Endothelial cell of umbilical vein (primary cell): ENCODE measurements at places on chromosomes 1 and 21. TPM values are rescaled to one million over a fixed set of nuclear protein-coding genes. Genes with fewer than 3 reads are reported as not detected.

- no peak overlapping the region for H3K27ac ChIP-seq
- no peaks in the 10 kb centered on the region for H3K36me3 ChIP-seq
- no peaks in the 10 kb centered on the region for H3K27me3 ChIP-seq
- no peak overlapping the region for H3K4me3 ChIP-seq
Measured at GRCh38 chr1:72015006-72015405, 267.3 kb downstream of the NEGR1 start.

DNA sequence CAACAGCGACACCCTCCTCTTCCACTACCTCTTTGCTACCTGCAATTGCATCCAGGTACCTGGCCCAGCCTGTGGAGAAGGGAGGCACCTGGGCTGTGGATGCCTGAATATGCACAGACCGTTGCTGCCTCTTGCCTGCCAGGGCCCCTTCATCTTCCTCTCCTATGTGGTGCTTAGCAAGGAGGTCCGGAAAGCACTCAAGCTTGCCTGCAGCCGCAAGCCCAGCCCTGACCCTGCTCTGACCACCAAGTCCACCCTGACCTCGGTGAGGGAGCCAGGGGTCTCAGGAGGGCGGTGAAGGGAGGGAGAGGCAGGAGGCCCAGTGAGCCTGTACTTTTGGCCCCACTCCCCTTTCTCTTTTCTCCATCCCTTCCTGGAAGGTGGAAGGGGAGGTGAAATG lies 11.5 kb downstream of the PSRC1 start:
- no peaks in the 10 kb centered on the region for H3K36me3 ChIP-seq
- no peak overlapping the region for H3K27ac ChIP-seq
- no peak for DNase-seq
- H3K27me3 ChIP-seq = no peaks in the 10 kb centered on the region
- no peak overlapping the region for H3K4me3 ChIP-seq

GRCh38 chr1:59509341-59509875 lies 212.5 kb downstream of the FGGY start:
- H3K27ac ChIP-seq = no peak overlapping the region
- H3K4me1 ChIP-seq = no peaks in the 10 kb centered on the region
- DNase-seq = no peak
- H3K4me3 ChIP-seq = no peak overlapping the region
- H3K36me3 ChIP-seq = no peaks in the 10 kb centered on the region

DNA sequence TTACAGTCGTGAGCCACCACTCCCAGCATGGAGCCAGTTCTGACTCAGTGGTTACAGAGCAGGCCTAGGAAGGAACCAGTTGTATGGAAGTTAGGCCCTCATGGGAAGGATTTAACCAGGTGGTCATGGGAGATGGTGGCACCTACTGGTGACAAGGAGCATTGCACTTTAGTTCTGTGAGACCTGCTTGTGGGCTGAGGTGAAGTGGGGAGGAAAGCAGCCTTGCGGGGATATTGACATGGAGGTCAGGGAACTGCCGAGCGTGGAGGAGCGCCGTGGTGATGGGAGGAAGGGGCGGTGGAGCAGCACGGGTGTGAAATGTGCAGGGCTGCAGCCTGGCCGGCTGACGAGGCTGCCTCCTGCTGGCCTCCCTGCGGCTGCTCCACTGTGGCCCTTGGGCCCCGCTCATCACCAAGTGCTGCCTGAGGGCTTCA lies 100.4 kb downstream of the GALNT2 start:
- no peak overlapping the region for H3K27ac ChIP-seq
- H3K27me3 ChIP-seq = no peaks in the 10 kb centered on the region
- no peaks in the 10 kb centered on the region for H3K36me3 ChIP-seq
- H3K4me1 ChIP-seq = no peaks in the 10 kb centered on the region
- DNase-seq = peak; percentile 33
- no peak overlapping the region for H3K4me3 ChIP-seq

NUAK2 gene
- 1.5 and 1.8 TPM in 2 replicates for polyA plus RNA-seq

- H3K4me1 ChIP-seq = peaks cover 17% of the 10 kb centered on the region
- H3K27me3 ChIP-seq = no peaks in the 10 kb centered on the region
- no peak for DNase-seq
- H3K27ac ChIP-seq = no peak overlapping the region
- H3K36me3 ChIP-seq = no peaks in the 10 kb centered on the region
- no peak overlapping the region for H3K4me3 ChIP-seq
Measured at GRCh38 chr1:111729271-111729921, 9.8 kb downstream of the INKA2 start.

GRCh38 chr1:19089524-19089923 lies 120.5 kb downstream of the UBR4 start:
- no peak overlapping the region for H3K4me3 ChIP-seq
- H3K4me1 ChIP-seq = no peaks in the 10 kb centered on the region
- no peak overlapping the region for H3K27ac ChIP-seq

FMN2 gene
- not detected in 2 replicates for polyA plus RNA-seq

DNA sequence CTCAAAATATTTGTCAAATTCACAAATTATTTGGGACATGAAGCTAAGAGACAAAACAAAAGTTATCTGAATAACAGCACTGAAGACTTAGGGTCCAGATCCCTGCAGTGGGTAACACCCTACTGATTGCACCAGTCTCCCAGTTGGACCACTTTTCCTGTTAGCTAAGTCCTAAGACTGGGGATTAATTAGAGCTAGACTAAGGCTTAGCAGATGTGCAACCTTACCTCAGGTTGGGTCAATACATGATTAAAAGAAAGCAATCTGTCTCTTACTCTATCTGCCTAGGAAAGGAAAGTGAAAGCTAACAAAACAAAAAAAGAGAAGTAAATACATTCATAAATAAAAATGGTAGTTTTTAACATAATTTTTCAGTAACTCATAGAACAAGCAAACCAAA lies 737.2 kb upstream of the CHRM3 start:
- no peaks in the 10 kb centered on the region for H3K4me1 ChIP-seq
- no peak overlapping the region for H3K27ac ChIP-seq
- H3K4me3 ChIP-seq = no peak overlapping the region
- no peaks in the 10 kb centered on the region for H3K36me3 ChIP-seq
- H3K27me3 ChIP-seq = no peaks in the 10 kb centered on the region

DNA sequence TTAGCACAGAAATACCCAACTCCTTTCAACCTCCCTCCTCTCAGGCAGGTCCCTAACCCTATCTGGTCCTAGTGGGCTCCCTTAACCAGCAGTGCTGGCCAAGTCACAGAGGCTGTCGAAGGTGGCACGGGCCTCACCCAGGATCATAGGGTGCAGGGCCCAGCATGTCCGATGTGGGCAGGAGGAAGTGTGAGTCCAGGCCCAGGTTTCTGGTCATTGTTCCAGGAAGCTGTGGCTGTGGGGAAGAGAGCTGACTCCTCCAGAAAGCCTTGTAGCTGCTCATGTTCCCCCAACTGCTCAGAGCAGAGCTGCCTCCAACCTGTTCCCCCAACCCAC lies 2.4 kb downstream of the CCDC17 start:
- peaks cover 54% of the 10 kb centered on the region for H3K4me1 ChIP-seq
- peaks cover 18% of the 10 kb centered on the region for H3K36me3 ChIP-seq
- H3K4me3 ChIP-seq = no peak overlapping the region
- DNase-seq = peak; percentile 33

ZNF644 gene
- polyA plus RNA-seq = 6.3 and 7.2 TPM in 2 replicates

GRCh38 chr1:228648647-228649383 lies 86.5 kb upstream of the RHOU start:
- no peak for DNase-seq
- no peaks in the 10 kb centered on the region for H3K36me3 ChIP-seq
- peaks cover 4% of the 10 kb centered on the region for H3K4me1 ChIP-seq
- H3K27me3 ChIP-seq = peaks cover 43% of the 10 kb centered on the region

CD84 gene
- not detected in 2 replicates for polyA plus RNA-seq

DNA sequence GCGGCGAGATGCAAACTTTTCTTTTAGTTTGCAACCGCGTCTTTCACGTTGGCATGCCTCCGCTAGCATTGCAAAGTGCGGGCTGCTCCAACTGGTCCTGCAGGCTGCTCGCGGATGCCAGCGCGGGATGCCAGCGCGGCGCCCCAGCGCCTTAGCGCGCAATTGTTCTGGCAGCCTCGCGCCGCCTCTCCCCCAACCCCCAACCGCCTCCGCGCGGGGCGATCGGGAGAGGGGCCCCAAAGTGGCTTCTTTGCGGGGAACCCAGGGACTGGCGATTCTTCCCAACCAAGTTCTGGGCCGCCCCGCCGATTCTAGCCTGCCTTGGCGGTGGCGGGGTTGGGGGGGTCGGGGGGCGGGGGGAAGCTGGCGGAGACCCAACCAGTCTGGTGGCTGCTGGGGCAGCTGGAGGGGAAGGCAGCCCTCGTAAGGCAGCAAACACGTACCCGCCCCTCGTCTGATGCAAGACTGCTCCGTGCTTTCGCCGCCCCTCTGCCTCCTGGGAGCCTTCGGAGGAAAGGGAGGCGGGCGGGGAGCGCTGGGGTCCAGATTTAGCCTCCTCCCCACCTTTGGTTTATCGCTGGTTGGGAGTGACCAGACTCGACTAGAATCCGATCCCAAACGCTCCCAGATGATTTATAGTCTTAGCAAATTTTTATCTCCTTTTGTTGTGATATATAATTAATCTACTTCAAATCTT lies 756 bp downstream of the PHGDH start:
- no peaks in the 10 kb centered on the region for H3K36me3 ChIP-seq
- H3K4me1 ChIP-seq = peaks cover 9% of the 10 kb centered on the region
- DNase-seq = peak; percentile 69
- peak overlapping the region; percentile 69 for H3K4me3 ChIP-seq
- H3K27me3 ChIP-seq = peaks cover 6% of the 10 kb centered on the region
- H3K27ac ChIP-seq = peak overlapping the region; percentile 51

TMPRSS15 gene
- not detected in 2 replicates for polyA plus RNA-seq

- H3K36me3 ChIP-seq = no peaks in the 10 kb centered on the region
- peaks cover 2% of the 10 kb centered on the region for H3K4me1 ChIP-seq
- DNase-seq = no peak
Measured at GRCh38 chr1:82818586-82818985, 1017.9 kb downstream of the ADGRL2 start.

DNA sequence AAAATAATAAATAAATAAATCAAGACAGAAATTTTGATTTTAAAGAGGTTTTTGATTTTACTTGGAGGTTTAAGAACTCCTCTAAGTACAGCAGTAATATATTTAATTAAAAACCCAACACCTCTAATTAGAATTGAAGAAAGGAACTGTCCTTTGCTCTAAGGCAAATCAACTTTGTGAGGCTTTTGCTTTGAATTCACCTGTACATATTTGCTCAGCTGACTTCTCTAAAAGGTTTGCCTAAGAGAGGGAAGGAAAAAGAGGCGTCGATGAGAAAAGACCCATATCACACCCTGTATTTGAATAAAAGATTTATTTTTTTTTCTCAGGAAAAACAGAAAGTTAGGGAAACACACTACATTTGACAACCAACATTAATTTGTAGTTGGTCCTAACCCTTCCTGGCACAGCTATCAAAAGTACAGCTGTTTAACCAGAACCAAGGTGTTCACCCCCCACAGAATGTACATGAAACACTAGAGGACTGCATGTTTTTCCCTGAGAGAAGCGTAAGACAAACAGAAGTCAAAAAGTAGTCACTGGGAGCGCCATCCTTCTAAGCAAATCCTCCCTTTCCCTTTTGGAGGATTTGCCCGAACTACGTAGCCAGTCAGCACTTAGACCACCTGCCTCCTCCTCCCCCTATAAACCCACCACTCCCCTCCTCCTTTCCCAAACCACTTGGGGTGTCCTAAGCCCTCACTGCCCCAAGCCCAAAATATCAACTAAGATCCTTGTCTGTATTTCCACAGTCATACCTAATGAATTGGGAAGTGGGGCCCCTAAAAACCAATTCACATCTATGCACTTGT lies 4.9 kb downstream of the MCL1 start:
- H3K27me3 ChIP-seq = no peaks in the 10 kb centered on the region
- peak overlapping the region; percentile 5 for H3K4me3 ChIP-seq
- H3K36me3 ChIP-seq = peaks cover 17% of the 10 kb centered on the region
- H3K27ac ChIP-seq = peak overlapping the region; percentile 23
- DNase-seq = no peak

RBBP4 gene
- polyA plus RNA-seq = 64.8 and 84.9 TPM in 2 replicates

- no peak for DNase-seq
- no peak overlapping the region for H3K4me3 ChIP-seq
- H3K27ac ChIP-seq = no peak overlapping the region
- no peaks in the 10 kb centered on the region for H3K27me3 ChIP-seq
Measured at GRCh38 chr21:40618191-40618973, 228.6 kb downstream of the DSCAM start.

- H3K36me3 ChIP-seq = no peaks in the 10 kb centered on the region
- no peaks in the 10 kb centered on the region for H3K4me1 ChIP-seq
- no peaks in the 10 kb centered on the region for H3K27me3 ChIP-seq
- DNase-seq = no peak
Measured at GRCh38 chr1:42835422-42835821, 11.0 kb upstream of the ZNF691 start.

GRCh38 chr1:230259621-230260020 lies 166.5 kb downstream of the PGBD5 start:
- no peaks in the 10 kb centered on the region for H3K4me1 ChIP-seq
- H3K36me3 ChIP-seq = peaks cover 2% of the 10 kb centered on the region
- no peaks in the 10 kb centered on the region for H3K27me3 ChIP-seq
- H3K4me3 ChIP-seq = no peak overlapping the region

IFI16 gene
- polyA plus RNA-seq = 43.9 and 52.8 TPM in 2 replicates
